ENCODE measurements at places on chromosomes 16 and 17. TPM values are rescaled to one million over a fixed set of nuclear protein-coding genes. Genes with fewer than 3 reads are reported as not detected.

DNA sequence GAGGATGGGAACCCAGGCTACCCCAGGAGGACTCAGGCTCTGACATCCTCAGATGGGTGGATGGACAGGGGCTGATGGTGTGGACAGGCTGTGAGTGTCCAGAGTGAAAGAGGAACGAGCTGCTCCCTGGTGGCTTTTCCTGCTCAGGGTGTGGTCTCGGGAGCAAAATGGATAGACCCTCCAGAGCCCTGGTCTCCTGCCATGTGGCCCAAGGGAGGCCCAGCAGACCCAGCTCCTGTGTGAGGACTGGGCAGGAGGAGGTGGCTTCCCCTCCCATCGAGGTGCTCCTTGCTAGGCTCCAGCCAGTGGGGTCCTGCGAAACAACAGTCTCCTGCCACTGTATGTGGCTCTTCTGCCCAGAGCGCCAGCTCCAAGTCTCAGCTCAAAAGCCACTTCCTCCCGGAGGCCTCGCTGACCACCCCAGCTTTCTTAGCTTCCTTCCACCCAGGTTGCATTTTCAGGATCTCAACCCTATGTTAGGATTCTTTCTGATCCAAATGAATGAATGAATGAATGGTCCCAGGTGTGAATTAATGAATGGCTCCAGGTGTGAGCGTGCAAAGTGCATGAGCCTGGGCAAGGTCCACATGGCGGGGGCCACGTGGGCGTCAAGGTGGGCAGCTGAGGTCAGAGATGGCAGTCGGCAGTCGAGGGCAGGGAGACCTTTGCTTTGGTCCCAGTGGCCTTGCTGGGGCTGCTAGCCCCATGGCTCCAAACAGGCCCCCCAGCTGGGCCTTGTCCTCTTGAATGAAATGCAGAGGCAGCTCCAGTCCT is 120.3 kb upstream of the CIBAR2 start:
- no peak for DNase-seq

DNA sequence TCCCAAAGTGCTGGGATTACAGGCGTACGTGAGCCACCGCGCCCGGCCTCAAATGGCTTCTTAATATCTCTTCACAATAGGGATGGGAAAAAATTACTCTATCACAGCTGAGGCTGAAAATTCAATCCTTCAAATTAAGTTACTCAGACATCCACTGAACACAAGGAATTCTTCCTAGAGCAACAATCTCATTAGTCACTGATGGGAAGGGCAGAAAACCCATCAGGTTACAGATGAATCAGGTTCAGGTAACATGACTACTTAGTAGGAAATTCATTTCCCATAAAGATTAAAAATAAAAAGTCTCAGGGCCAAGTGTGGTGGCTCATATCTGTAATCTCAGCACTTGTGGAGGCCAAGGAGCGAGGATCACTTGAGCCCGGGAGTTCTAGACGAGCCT is 42.5 kb upstream of the ABR start:
- DNase-seq: no peak

DNA sequence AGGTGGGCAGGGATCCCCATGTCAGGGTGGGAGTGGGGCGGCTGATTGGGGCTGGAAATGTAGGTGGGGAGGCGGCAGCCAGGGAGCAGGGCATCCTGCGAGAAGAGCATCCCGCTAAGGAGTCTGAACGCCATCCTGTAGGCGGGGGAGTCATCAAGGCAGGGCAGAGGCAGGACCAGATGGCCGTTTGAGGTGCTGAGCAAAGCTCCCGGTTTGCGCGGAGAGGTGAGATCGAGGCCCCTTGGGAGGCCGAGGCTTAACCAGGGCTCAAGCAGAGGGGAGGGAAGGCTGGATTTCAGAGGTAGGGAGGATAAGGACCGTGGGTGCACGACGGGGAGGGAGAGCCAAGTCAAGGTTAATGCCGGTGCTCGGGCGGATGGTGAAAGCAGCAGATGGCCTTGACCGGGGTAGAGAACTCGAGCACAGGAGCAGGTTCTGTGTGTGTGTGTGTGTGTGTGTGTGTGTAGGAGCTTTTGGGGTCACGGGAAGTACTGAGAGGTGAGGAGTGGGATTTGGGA is 472 bp upstream of the NME2 start:
- no peak for DNase-seq

GRCh38 chr17:74123350-74123749 is 80.1 kb upstream of the RPL38 start:
- no peak for DNase-seq

GRCh38 chr17:74521701-74522201 is 9.5 kb downstream of the CD300LB start:
- no peak for DNase-seq

GRCh38 chr16:53421248-53421647 is 13.0 kb upstream of the RBL2 start:
- DNase-seq: no peak

- no peak for DNase-seq
These were observed 20.9 kb downstream of the ABR start for GRCh38 chr17:1158879-1159278.

Gene SP6
- 3.5 TPM for polyA plus RNA-seq

Gene TBX4
- polyA plus RNA-seq: 0.11 TPM

Gene KRTAP4-3
- not detected for polyA plus RNA-seq
